ENCODE measurements at places on chromosomes 4 and X. TPM values are rescaled to one million over a fixed set of nuclear protein-coding genes. Genes with fewer than 3 reads are reported as not detected.

The ANXA3 gene
- total RNA-seq: 191 TPM

The KCTD8 gene
- total RNA-seq: 2.8 TPM

The GAB3 gene
- 18.0 TPM for total RNA-seq

The VAMP7 gene
- 38.9 TPM for total RNA-seq

The RBMXL3 gene
- total RNA-seq: not detected

The MAGEA2B gene
- total RNA-seq: not detected

The BMP2K gene
- total RNA-seq: 131 TPM

The BTC gene
- 0.10 TPM for total RNA-seq

The AP1S2 gene
- 80.4 TPM for total RNA-seq

The PNMA5 gene
- total RNA-seq: not detected

The HTN1 gene
- not detected for total RNA-seq

The STAP1 gene
- not detected for total RNA-seq

The SPANXN3 gene
- not detected for total RNA-seq

The ATP8A1 gene
- total RNA-seq: 15.0 TPM

The NPY1R gene
- total RNA-seq: not detected

The SPIN2A gene
- 0.33 TPM for total RNA-seq

The PPBP gene
- not detected for total RNA-seq

The FHDC1 gene
- total RNA-seq: 0.10 TPM

The RTL3 gene
- under 0.01 TPM for total RNA-seq

The N4BP2 gene
- total RNA-seq: 9.7 TPM

The RPS6KA6 gene
- total RNA-seq: 1.1 TPM

The PSAPL1 gene
- total RNA-seq: not detected

The IGBP1 gene
- total RNA-seq: 64.1 TPM

The XG gene
- 0.33 TPM for total RNA-seq

The CDX4 gene
- not detected for total RNA-seq

The GPC4 gene
- 0.10 TPM for total RNA-seq

The ADGRL3 gene
- total RNA-seq: not detected

The ADH1A gene
- total RNA-seq: not detected

The SLC2A9 gene
- 0.38 TPM for total RNA-seq

The SPANXB1 gene
- total RNA-seq: not detected

The MAGEC2 gene
- not detected for total RNA-seq

The SLC10A7 gene
- 11.1 TPM for total RNA-seq

The HGFAC gene
- total RNA-seq: 0.33 TPM

The KLB gene
- not detected for total RNA-seq

The ZCCHC12 gene
- 0.33 TPM for total RNA-seq

The CTAG1A gene
- not detected for total RNA-seq

The TMEM31 gene
- not detected for total RNA-seq

The TCP11X2 gene
- total RNA-seq: not detected

The MAB21L2 gene
- 0.48 TPM for total RNA-seq

The SLITRK2 gene
- not detected for total RNA-seq

The TSC22D3 gene
- total RNA-seq: 20.6 TPM
